Stimulated activated CD4-positive, alpha-beta T cell treated with anti-CD3 and anti-CD28 coated beads, Interleukin-12 subunit alpha, Interleukin-12 subunit beta, amount 100 ng/mL, for 48 hours (primary cell): ENCODE measurements at places on chromosomes 13 and 19.

GRCh38 chr13:35500144-35500543 is 23.7 kb upstream of the MAB21L1 start:
- DNase-seq: no peak

- DNase-seq: no peak
Measured at GRCh38 chr19:44010468-44010867, 7.7 kb downstream of the ZNF230 start.

GRCh38 chr19:10551698-10552301 is 8.1 kb downstream of the ATG4D start:
- no peak for DNase-seq

DNA sequence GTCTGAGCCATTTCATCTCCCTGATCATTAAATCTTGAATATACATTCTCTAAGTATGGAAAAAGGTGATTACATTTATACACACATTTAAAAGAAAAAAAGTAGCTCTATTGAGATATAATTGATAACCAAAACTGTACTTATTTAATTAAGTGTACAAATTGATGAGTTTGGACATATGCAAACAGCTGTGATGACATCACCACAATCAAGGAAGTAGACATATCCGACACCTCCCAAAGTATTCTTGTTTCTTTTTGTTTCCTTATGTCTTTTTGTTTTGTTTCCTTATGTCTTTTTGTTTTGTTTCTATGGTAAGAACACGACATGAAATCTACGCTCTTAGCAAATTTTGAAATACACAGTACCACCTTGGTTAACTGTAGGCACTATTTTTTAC is 1393.9 kb upstream of the MIR17HG start:
- DNase-seq: no peak

DNA sequence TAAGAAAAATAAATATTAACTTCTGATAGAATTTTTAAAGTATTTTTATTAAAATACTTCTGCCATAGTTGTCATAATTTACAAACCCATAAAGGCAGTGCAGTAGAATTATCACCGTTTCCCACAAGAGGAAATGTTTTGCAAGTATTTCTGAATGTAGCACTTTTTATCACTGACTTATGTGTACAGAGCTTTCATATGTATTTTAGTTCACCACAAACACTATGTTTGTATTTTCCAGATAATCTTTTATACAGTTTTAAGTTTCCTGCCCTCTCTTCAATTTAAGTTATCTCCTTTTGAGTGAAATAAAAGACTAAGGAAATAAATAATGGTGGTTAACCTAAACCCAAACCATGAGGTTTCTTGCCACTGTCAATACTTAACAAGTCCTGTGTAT is 24.2 kb downstream of the MIPEP start:
- DNase-seq: no peak

DNA sequence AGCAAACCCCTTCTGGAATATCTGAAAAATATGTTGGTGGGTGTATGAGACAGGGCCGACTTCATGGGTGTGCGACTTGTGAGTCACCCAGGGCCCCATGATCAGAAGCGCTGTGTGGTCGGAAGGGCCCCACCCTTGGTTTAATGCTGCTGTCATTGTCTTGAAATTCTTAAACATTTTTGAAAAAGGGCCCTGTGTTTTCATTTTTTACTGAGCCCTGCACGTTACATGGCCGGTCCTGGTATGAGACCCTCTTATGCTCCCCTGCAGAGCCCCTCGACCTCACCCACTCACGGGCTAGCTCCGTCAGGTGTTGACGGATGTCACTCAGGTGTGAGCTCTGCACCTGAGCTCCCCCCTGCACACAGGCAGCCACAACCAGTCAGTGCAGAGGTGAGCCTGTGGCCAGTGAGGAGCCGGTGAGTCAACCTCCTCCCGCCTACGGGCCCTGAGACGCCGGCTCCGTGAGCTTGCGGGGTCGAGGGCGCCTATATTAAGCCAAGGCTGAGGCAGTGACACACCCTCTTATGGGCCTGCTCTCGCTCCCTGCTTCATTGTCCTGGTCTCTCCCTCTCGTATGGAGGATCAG is 27.7 kb downstream of the GADD45B start:
- DNase-seq: peak; percentile 43

DNA sequence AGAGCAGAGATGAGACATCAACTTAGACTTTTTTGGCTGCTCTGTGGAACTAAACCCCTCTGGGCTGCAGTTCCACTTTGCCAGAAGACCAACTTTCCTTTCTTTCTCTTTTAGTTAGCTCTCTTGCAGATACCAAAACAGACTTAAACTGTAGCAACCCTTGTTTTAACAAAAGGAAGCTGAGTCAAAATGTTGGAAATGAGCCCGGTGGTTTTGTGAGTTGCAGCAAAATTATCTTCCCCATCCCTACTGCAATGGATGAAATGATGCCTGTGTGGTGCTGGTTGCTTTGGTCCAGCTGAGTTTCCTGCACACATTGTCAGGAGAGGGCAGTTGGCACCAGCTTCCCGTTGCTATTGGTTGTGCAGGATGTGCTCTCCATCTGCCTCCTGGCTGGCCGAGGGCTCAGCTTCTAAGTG is 115.3 kb downstream of the LRCH1 start:
- DNase-seq: no peak

GRCh38 chr19:1860821-1861598 is 2.4 kb downstream of the KLF16 start:
- DNase-seq: no peak

GRCh38 chr19:21698215-21698614 is 69.2 kb downstream of the ZNF100 start:
- no peak for DNase-seq

GRCh38 chr13:33624740-33625139 is 193.2 kb upstream of the RFC3 start:
- DNase-seq: no peak

DNA sequence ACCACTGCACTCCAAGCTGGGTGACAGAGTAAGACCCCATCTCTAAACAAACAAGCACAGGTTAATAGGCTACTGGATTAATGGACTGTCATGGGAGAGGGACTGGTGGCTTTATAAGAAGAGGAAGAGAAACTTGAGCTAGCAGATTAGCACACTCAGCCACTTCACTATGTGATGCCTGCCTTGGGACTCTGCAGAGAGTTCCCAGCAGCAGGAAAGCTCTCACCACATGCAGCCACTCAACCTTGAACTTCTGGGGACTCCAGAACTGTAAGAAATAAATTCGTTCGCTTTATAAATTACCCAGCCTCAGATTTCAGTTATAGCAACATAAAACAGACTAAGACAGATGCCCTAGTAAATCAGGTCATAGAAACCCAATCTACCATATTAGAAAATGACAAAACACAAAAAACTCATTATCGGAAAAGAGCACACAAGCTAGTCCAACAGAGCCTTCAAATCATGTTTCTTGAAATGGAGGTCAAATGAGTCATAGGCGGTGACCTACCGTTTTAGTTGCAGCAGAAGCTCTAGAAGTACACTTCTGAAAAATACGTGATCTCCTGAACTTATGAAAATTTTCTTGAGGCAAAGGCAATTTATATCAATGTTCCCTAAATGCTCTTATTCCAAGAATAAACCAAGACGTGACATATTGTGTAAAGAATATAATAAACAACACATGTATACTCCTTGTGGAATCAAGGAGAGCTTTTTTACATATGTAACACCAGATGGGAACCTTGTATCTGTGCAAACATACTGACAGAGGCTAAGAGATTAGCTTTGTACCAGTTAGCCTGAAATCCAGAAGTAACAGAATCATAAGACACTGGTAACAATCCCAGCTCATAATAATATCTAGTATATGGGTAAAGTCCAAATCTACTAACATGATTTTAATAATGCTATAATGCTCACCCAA is 340.9 kb upstream of the SGCG start:
- no peak for DNase-seq

DNA sequence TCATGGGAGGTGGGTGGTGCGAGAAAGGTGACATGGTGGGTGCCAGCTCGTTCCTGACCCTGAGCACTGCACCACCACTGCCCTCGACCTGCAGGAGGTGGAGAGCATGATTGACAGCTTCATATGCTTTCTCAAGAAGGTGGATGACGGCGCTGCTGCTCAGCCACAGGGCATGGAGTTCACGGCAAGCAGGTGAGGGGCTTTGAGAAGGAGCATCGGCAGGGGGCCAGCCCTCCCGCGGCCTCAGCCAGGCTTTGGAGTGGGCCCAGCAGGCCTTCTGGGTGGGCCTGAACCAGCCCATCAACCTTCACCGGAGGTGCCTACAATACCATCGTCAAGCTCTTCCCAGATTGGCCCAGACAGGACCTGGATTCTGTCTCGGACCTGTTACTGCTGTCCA is 18.9 kb upstream of the ZNF14 start:
- no peak for DNase-seq

GRCh38 chr13:55069746-55070145 is 2041.1 kb downstream of the OLFM4 start:
- DNase-seq: no peak

DNA sequence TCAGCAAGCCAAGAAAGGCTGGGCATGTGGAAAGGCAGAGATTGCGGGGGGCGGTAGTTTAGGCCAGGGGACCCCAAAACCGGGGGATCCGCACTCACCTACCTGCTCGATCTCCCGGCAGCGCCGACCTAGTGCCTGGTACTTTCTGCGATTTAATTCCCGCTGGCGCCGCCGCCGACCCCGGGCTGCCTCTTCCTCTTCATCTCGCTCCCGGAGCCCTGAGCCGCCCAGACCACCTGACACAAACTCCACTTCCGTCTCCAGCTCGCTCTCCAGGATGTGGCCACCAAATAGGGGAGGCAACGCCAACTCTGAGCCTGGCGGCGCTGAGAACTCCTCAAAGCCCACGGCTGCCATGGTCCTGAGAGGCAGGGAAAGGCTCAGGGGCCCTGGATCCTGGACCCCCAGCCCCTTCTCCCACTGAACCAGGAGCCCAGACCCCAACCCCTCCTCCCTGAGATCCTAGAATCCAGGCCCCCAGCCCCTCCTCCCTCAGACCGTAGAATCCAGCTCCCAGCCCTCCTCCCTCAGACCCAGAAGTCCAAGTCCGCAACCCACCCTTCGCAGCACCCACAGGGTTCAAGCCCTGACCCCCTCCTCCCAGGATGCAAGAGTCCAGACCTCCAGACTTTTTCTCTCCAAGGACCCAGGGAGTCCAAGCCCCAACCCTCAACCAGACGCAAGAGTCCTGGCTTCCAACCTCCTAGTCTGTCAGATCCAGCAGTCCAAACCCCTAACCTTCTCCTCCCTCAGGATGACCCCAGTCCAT is 933 bp downstream of the TFPT start:
- no peak for DNase-seq

- no peak for DNase-seq
Measured at GRCh38 chr19:55242517-55242916, 14.0 kb upstream of the TMEM86B start.

DNA sequence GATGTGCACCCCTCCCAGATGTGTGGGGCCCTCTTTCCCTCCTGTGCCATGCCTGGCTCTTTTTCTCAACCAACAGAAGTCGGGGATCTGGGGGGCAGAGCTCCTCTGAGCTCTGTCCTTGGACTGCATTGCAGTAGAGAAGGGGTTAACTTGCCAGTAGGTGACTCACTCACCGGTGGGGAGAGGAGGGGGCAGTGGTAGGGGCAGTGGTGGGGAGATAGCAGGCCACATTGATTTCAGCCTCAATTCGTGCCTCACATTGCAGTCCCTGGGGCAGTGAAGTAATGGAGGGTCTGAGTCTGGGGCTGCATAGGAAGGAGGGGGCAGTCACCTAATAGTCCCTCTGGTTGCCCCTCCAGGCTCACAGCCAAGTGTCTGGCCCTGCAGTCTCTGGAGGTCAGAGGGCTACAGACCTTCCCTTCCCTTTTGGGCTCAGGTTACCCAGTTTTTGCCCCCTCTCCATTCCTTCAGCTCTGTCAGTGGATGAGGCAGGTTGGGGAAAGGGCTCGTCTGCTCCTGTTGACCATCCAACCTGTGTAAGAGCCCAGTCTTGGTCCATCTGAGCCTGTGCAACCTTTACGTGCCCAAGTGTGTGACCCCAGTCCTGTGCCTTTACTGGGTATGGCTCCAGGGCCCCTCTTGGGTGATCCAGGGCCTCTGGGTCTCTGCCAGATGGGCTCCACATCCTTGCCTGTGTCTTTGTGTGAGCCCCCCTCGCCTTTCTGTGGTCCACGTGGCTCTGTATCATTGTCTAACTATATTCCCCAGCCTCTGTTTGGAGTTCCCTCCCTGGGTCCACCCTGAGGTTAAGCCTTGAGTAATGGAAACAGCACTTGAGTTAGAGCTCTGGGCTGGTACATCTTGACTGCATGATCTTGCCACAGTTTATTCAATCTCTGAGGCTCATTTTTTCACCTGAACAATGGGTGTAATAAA is 13.0 kb downstream of the CIC start:
- no peak for DNase-seq

DNA sequence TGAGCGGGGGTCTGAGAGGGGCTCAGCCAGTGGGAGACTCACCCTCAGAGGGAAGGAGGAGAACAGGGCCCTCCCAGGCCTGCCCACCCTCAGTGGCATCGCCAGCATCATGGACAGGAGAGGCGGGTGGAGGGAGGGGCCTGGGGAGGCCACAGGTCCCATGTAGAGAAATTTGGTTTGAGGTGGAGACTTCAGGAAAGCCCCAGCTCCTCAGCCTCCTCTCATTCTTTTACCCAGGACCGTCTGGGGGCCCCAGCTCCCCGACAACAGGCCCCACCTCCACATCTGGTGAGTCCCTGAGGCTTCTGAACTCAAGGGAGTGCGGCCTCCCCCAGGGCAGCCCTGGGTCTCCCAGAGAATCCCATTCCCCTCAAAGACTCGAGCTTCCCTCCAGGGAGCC is 3.1 kb downstream of the LILRB1 start:
- DNase-seq: no peak

DNA sequence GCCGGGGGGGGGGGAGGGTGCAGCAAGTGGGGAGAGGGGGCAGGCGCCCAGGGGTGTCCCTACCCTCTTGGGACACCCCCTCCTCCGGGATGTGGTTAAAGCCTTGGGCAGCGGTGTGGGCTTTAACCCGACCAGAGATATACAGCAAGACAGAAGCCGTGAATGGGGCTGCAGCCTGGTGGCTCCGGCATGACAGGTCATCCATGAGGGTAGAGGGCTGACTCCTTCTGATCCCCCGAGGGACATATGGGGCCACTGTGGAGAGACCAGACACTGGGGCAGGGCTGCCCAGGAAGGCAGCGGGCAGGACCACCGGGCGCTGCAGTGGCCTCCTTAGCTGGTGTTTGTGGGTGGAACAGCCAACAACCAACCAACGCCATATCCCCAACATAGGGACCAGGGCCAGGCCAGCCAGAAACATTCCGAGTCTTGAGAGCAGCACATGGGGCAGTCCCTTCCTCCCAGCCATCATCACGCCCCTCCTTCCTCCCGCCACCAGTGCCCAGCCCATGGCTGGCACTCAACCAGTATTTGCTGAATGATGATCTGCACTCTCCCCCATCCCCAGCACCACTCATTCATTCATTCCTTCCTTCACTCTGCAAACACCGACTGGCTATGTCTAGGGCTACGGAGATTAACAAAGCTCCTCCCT is 18.2 kb downstream of the ELAVL1 start:
- DNase-seq: no peak

DNA sequence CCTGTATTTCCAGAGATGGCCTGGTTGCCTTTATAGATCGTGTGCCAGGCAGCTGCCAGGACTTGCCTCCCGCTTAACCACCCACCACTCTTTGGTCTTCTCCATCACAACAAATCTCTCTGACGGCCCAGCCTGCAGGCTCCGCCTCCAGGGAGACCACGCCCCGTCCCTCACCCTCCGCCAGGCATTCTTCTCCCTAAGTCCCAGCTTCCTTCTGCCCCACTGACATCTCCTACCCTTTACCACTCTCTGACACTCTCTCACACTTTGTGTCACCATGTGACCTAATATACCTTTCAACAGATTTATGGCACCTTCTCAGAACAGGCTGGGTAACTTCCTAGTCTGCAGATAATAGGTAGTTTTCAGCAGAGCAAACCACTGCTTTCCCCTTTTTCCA is 95.1 kb downstream of the CAB39L start:
- DNase-seq: no peak

GRCh38 chr19:52938761-52939160 is 15.5 kb upstream of the ZNF888 start:
- no peak for DNase-seq
